Erythroblast (primary cell): ENCODE measurements at places on chromosomes 3 and 15.

DNA sequence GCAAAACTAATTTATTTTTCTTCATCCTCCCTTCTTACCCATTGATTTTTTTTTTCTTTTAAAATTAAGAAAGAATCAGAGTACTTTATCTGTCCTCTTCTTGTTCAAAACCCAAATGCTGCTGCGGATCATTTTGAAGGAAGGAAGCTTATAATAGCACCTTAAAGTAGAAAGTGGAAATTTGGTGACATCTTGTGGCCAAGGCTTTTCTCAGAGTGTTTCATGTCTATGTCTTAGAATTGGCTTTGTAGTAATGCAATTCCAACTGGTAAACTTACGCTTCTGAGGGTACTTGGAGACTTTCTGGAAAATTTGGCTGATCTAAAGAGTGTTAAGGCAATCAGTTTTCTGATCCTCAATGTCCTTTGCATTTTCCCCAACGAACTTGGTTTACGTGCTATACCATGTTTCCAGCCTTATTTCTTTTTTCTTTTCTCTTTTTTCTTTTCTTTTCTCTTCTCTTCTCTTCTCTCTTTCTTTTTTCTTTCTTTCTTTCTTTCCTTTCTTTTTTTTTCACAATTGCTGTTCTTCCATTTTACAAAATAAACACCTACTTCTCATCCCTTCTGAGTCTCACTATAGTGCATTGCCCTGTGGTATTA lies 30.7 kb downstream of the C3orf38 start:
- peak; percentile 66 for DNase-seq

GRCh38 chr15:68389041-68389930 lies 42.7 kb downstream of the ITGA11 start:
- no peak for DNase-seq

GRCh38 chr15:93451822-93452221 lies 362.8 kb upstream of the RGMA start:
- DNase-seq, result no peak

DNA sequence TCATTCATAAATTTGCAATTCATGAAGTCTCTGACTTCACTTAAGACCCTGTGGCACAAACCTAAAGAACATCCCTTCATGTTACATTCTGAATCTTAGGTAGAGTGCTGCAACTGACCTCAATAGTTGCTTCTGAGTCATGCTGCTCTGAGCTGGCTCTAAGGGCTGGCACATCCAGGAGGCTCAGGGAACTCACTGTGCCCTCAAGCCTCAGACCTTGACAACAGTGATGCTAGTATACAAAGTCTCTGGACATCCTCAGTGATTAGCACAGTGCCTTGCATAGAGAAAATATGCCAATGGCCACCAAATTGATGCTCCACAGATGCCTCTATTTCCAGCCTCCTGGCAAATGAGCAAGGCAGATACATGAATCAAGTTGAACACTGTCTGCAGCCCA lies 740.9 kb upstream of the LMCD1 start:
- no peak for DNase-seq

DNA sequence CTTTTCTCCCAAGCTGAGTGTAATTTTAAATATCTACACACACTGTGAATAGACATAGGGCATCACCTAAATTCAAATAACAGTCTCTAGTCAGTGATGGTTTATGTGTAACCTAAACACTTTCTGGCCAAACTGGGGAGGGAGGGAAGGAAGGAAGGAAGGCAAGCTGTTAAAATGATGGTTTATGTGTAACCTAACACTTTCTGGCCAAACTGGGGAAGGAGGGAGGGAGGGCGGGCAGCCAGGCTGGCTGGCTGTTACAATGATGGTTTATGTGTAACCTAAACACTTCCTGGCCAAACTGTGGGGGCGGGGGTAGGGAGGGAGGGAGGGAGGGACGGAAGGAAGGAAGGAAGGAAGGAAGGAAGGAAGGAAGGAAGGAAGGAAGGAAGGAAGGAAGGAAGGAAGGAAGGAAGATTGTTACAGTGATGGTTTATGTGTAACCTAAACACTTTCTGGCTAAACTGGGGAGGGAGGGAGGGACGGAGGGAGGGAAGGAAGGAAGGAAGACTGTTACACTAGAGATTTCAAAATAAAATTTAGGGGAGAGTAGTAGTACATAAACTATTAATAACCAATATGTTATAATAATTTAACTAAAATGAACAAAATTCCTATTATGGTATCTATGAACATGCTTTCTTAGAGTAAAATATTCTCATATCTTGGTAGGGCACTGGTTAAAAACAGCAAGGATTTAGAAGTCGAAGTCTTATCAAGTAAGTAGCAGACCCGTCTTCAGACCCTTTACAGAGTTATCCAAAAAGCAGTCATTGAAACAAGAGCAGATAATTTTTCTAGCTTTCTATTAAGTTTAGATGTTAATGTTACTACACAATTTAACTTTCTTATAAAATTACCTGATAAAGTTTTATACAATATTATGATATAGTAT lies 148.1 kb downstream of the LMLN start:
- no peak for DNase-seq

GRCh38 chr3:15345608-15346137 lies 13.3 kb upstream of the SH3BP5 start:
- DNase-seq, result no peak

DNA sequence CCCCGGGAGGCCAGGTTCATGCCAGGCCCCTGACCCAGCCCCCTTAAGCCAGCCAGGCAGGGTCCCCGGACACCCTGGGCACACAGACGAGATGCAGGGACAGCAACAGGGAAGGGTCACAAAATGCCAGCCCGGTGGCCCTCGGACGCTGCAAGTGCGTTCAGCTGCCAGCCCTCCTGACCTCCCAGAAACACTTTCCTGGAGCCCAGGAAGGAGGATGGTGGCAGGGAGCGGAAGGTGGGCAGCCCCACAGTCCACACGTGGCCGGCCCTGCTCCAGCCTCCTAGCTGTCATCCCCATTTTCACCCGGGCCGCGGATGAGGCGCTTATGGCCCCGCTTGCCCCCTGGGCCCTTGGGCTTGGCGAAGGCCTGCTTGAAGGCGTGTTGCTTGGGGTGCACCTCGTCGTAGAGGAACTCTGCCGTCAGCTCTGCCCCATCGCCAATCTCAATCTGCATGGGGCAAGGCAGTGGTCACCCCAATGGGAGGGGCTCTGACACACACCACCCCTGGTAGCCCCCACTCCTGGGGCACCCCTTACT lies 3.4 kb upstream of the TLR9 start:
- DNase-seq, result no peak

- no peak for DNase-seq
Observed at GRCh38 chr15:67372986-67373675, 118.5 kb downstream of the IQCH start.

- no peak for DNase-seq
Observed at GRCh38 chr3:104133630-104134029, 1233.1 kb upstream of the ALCAM start.

DNA sequence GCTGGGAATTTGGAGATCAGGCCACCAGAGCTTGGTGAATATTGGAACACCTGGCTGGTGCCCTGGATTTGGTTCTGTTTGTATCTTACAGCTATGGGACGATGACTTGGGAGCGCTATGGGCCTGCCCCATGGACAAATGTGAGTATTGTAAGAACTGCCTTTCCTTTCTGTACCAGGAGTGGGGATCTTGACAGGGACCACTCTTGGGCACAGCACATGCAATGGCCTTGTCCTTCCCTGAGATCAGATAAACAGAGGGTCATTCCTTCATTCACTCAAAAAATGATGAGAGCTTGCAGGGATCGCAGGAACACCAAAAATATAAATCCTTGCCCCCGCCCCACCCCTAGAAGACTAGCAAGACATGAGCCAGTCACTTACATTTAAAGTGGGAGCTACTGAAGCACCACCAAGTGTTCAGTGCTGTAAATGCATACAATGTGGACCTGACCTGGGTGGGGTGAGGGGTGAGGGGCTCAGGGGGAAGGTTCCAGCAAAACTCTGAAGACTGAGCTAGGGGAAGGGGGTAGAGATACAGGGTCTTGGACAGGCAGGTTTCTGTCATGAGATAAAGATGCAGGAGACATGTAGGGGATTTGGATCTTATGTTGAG lies 2.7 kb upstream of the CRELD1 start:
- DNase-seq, result no peak

- DNase-seq, result no peak
Observed at GRCh38 chr3:43468133-43468532, 153.7 kb downstream of the ANO10 start.

- DNase-seq, result peak; percentile 12
Observed at GRCh38 chr3:43455233-43455632, 166.6 kb downstream of the ANO10 start.

GRCh38 chr3:144045766-144046165 lies 74.1 kb downstream of the DIPK2A start:
- no peak for DNase-seq

GRCh38 chr15:42286445-42287029 lies 13.3 kb upstream of the TMEM87A start:
- no peak for DNase-seq

GRCh38 chr15:101439920-101440319 lies 49.6 kb downstream of the PCSK6 start:
- DNase-seq, result no peak

DNA sequence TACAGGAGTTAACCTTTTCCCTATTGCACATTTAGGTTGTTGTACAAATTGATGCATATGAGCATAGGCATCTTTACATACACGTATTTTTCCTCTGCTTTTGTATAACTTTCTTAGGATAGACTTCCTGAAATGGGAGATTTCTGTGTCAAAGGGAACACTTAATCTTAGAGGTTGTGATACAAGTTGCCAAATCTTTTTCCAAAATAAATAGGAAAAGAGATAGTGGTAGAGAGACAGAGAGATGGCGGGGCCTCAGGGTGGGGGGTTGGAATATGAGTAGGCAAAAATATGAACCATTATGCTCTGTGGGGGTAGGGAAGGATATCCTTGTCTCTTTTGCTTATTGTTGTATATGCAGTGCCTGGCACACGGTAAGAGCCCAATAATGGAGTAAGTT lies 70.7 kb upstream of the UBE2E1 start:
- DNase-seq, result no peak

DNA sequence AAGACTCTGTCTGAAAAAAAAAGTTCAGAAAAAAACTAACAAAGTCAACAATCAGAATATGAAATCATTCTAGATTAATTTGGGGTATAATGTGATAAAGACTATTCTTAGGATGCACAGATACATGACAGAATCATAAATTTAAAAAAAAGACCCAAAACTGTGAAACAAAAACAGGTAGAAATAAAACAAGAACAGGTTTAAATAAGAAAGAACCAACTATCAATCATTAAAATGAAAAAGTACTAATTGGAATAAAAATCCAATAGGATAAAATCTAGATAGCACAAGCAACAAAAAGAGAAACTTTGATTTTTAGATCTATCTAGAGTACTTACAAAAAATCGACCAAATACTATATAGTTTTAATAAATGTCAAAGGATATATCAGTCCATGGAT lies 13.4 kb downstream of the TMEM202 start:
- DNase-seq, result no peak

GRCh38 chr3:64093825-64094712 lies 70.8 kb upstream of the PSMD6 start:
- DNase-seq, result no peak

DNA sequence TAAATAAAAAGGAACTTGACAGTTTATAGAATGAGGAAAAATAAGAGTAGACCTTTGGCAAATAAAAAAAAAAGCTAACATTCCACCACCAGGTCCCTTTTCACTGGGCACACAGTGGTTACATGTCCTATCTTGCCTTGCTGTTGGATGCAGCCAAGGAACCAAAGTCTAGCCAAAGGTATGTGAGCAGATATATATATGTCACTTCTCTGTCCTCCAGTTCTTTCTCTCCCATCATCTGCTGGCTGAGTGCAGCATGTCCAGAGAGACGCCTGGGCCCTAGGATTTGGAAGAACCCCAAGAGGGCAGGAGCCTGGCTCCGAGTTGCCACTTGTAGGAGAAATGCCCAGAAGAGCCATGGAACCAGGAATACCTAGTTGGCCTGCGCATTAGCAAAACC lies 104.7 kb downstream of the SERPINI1 start:
- no peak for DNase-seq

GRCh38 chr3:127589600-127590281 lies 792 bp downstream of the TPRA1 start:
- peak; percentile 71 for DNase-seq

- peak; percentile 53 for DNase-seq
Observed at GRCh38 chr3:190811775-190812480, 50.6 kb downstream of the GMNC start.

- no peak for DNase-seq
Observed at GRCh38 chr15:29540479-29540878, 270.9 kb upstream of the NSMCE3 start.

DNA sequence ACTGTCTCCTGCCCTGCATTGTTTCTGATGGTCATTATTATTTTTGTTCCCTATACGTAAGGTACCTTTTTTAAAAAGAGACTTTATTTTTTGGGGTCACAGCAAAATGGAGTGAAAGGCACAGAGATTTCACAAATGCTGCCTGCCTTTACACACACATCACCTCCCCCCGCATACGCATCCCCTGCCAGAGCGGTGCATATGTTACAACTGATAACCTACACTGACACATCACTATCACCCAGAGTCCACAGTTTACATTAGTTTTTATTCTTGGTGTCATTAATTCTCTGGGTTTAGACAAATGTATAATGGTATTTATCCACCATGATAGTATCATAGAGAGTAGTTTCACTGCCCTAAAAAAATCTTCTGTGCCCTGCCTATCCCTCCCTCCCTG lies 43.6 kb upstream of the KLF13 start:
- DNase-seq, result peak; percentile 95
